Lung microvascular endothelial cell (primary cell): ENCODE measurements at places on chromosomes 16 and 17. TPM values are rescaled to one million over a fixed set of nuclear protein-coding genes. Genes with fewer than 3 reads are reported as not detected.

DNA sequence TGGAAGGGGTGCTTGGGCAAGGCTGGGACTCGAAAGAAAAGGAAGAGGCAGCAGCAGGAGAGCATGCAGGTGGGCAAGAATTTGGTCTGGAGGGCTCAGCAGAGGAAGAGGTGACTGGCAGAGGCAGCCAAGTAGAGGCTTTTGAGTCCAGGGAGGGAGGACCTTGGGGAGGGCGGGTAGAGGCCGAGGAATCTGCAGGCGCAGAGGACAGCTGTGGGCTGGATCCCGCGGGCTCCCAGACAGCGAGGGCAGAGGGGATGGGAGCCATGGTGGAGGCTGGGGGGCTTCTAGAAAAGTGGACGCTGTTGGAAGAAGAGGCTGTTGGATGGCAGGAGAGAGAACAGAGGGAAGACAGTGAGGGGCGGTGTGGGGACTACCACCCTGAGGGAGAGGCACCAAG, 2.9 kb downstream of the APOBR start:
- DNase-seq: no peak

GRCh38 chr16:47538472-47538871, 77.3 kb downstream of the PHKB start:
- no peak for DNase-seq

DNA sequence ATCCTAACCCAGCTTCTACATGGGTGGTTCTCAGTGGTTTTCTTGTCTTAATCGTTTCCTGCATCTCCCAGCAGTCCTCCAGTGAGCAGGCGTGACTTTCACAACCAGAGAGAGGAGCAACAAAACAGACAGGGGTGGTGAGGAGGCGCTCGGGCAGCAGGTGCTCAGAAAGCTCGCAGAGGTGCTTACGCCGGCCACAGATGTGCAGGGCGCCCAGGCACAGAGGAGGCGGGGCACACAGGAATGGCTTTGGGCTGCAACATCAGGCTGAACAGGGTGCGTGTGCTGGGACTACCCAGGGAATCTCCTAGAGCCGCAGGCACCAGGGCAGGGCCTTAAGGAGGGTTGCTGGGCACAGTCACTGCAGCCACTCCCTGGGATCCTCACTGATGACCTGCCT, 32.6 kb downstream of the KLHDC4 start:
- no peak for DNase-seq

DNA sequence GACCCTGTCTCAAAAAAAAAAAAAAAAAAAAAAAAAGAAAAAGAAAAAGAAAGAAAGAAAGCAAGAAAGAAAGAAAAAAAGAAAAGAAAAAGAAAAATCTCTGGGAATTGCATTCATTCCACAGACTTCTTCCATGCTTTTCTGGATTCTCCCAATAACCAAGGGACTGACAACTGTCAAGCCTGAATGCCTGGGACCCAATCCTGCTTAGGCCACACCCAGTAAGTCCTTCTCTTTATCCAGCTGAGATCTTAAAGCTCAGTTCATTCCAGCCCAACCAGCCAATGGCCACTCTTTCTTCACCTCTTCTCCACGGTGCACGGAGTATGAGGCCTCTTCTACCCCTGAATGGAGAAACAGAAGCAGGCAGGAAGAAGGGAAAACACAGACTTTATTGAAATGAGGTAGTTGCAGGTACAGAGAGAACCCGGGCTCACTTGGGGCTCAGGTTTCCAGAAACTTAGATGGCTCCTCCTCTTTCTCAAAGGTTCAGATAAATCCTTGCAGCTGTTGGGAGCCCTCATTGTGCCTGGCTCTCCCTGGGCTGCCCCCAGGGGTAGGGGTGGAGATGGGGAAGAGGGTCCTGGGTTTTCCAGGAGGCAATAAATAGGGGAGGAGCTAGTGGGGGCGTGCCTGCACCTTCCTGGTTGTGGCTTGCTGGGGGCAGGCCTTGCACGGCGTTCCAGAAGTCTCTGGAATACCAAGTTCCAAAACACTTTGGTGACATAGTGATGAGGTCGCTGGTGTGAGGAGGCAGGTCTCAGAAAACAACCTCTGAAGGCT, 2.5 kb downstream of the HOXB1 start:
- no peak for DNase-seq

GRCh38 chr16:17222871-17223401, 247.8 kb downstream of the XYLT1 start:
- DNase-seq: no peak

DNA sequence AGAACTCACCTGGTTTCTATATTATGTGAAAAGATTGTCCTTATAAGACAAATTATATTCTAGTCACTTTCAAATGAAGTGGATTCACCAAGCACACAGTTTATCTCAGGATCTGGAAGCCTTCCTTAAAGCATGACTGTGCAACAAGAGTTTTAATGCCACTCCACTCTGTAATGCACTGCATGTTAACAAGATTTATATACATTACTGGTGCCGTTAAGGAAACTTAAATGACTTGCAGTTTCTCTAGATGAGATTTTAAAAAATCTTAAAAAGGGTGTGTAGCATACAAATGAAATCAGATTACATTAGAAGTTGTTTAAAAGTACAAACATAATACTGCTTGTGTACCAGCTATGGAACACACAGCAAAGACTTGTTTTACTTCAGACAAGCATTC, 150.8 kb downstream of the SNX11 start:
- no peak for DNase-seq

- no peak for DNase-seq
These were observed at the start of gene CD300H for GRCh38 chr17:74567397-74567796. CD300H (minus strand) TSS chr17:74567509.

DNA sequence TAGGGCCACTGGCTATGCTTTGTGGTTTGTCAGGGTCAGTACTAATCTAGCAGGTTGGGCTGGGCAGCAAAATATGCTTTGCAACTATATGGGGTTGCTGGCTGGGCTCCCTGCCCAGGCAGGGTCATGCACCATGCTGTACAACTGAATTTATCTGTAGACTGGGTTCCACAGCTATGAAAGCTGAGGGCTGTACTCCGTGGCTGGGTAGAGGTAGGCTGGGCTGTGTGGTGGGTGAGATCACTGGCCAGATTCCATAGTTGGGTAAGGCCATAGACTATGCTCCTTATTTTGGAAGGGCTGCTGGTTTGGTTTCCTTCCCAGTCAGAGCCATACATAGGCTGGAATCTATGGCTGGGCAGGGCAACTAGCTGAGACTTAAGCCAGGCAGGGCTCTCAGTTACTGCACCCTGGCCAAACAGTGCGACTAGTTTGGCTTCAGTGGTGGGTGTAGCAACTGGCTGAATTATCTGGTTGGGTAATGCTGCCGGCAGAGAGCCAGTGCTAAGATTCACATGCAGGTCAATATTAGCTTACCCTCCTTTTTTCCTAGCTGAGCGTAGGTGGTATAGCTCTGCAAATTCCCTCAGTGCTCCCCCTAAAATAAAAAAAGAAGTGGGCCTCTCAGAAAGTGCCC, 769.1 kb upstream of the CDH8 start:
- no peak for DNase-seq

- DNase-seq: peak; percentile 69
These were observed 19.7 kb upstream of the RCVRN start for GRCh38 chr17:9924735-9925191.

- DNase-seq: no peak
These were observed 10.1 kb downstream of the NUDT7 start for GRCh38 chr16:77732241-77732946.

DNA sequence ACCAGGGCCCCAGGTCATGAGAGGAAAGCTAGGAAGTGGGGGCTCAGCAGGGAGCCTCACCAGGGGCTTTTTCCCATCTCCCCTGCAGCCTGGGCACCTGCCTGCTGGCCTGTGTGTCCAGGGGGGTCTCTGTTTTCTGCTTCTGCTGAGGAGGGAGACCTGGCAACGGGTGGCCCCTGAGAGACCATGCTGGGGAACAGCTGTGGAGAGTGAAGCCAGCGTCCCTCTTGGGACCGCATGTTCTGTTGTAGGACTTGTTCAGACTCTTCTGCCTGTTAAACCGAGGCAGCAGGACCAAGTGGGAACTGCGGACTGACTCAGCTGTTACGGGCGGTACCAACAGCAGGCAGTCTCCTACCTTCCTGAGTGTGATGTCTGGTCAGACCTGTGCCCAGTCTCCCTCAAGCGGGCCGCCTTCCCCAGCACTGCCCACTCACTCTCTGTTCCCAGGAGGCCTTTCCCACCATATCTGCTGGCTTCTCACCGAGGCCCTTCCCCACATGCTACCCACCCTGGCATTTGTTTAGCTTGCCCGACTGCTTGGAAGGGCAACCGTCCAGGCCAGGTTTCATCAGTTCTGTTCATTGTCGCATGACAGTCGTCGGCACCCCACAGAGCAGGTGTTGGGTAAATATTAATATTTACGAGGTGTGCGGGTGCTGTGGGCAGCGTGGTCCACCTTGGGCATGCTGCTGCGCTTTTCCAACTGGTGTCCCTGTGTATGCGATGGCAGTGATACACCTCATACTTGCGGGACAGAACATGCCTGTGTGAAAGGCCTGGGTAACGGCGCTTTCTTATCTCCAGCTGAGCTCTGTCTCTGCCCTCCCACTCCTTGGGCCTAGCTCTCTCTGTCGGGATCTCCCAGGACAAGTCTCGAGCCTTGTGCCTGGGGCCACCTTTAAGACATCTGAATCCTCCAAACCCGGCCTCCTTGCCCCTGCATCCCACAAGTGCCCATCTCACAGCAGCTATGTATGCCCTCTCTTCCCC, 69.4 kb downstream of the MPRIP start:
- no peak for DNase-seq

KRTAP16-1 gene
- total RNA-seq: not detected in 2 replicates

GAS2L2 gene
- total RNA-seq: under 0.01 TPM in 1 of 2 replicates, not detected in the other
